ENCODE measurements at places on chromosomes 6 and 20.
A peak's percentile ranks its signal among the peaks of the same experiment; 100 is the strongest.

GRCh38 chr20:57157106-57157691, 109.2 kb downstream of the BMP7 start:
- no peaks in the 10 kb centered on the region for H3K36me3 ChIP-seq
- DNase-seq, result no peak
- no peak overlapping the region for H3K27ac ChIP-seq
- no peaks in the 10 kb centered on the region for H3K4me1 ChIP-seq

DNA sequence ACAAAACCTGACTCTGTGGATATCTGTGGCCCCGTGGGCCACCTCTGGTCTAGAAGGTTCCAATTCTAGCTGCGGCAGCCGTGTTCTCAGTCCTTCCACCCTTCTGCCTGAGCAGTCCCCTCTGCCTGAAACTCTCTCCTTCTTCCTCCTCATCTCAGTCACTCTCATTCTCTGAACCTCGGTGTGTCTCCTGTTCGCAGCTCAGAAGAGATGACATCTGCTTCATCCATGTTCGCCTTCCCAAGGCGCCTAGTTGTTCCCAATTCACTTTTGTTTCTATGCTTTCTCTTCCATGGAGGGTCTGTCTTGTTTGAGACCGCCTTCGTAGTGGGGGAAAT, 95.5 kb downstream of the CEBPB start:
- no peak for DNase-seq
- H3K4me1 ChIP-seq, result peaks cover 49% of the 10 kb centered on the region
- peak overlapping the region; percentile 91 for H3K27ac ChIP-seq

GRCh38 chr6:83781506-83781905, 71.7 kb upstream of the RIPPLY2 start:
- no peaks in the 10 kb centered on the region for H3K27me3 ChIP-seq
- no peaks in the 10 kb centered on the region for H3K36me3 ChIP-seq
- DNase-seq, result no peak
- no peak overlapping the region for H3K4me3 ChIP-seq
- no peak overlapping the region for H3K27ac ChIP-seq
- H3K4me1 ChIP-seq, result no peaks in the 10 kb centered on the region

- no peak overlapping the region for H3K27ac ChIP-seq
- H3K27me3 ChIP-seq, result peaks cover 16% of the 10 kb centered on the region
- H3K36me3 ChIP-seq, result no peaks in the 10 kb centered on the region
- DNase-seq, result no peak
- no peaks in the 10 kb centered on the region for H3K4me1 ChIP-seq
These were observed 43.4 kb upstream of the SIRPG start for GRCh38 chr20:1700990-1701389.

- no peaks in the 10 kb centered on the region for H3K36me3 ChIP-seq
- no peak overlapping the region for H3K27ac ChIP-seq
- no peak overlapping the region for H3K4me3 ChIP-seq
- DNase-seq, result no peak
- H3K4me1 ChIP-seq, result peaks cover 7% of the 10 kb centered on the region
These were observed 1.3 kb downstream of the PI16 start for GRCh38 chr6:36955671-36956445.

DNA sequence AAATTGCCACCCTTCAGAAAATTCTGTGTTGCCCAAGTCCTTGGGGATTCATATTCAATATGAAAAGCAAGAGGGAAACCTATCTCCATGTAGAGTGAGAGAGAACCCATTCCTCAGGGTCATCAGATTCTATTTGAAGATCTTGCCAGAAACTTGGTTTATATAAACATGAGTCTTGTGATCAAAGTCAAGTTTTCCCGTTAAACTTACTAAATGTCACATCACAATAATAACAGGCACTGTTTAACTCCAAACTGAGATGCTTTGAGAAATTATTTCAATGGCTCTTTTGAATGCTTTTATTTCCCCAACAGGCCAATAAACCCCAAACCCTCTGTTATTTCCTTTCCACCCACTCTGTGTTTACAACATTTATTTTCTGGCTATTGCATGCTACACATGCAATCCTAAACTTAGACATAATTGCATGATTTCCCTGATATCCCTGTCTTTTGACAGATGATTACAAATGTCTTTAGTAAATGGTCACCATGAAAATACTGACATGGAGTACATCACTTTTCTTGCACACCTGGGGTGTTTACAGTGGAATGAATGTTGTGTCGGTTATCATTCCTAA, 31.1 kb upstream of the SSTR4 start:
- H3K36me3 ChIP-seq, result no peaks in the 10 kb centered on the region
- no peaks in the 10 kb centered on the region for H3K4me1 ChIP-seq
- no peak overlapping the region for H3K27ac ChIP-seq
- peaks cover 7% of the 10 kb centered on the region for H3K27me3 ChIP-seq
- H3K4me3 ChIP-seq, result no peak overlapping the region

- no peaks in the 10 kb centered on the region for H3K36me3 ChIP-seq
- no peaks in the 10 kb centered on the region for H3K27me3 ChIP-seq
- H3K4me1 ChIP-seq, result no peaks in the 10 kb centered on the region
- no peak for DNase-seq
These were observed 86.5 kb downstream of the BANF2 start for GRCh38 chr20:17786221-17786718.

- no peaks in the 10 kb centered on the region for H3K36me3 ChIP-seq
- no peak overlapping the region for H3K27ac ChIP-seq
- H3K4me1 ChIP-seq, result peaks cover 19% of the 10 kb centered on the region
- H3K4me3 ChIP-seq, result no peak overlapping the region
These were observed 72.5 kb downstream of the MAN1A1 start for GRCh38 chr6:119277052-119277451.

- H3K36me3 ChIP-seq, result peaks cover 58% of the 10 kb centered on the region
- H3K27me3 ChIP-seq, result no peaks in the 10 kb centered on the region
- DNase-seq, result no peak
- H3K4me1 ChIP-seq, result no peaks in the 10 kb centered on the region
- H3K4me3 ChIP-seq, result no peak overlapping the region
- no peak overlapping the region for H3K27ac ChIP-seq
These were observed 17.7 kb downstream of the DSP start for GRCh38 chr6:7559196-7559595.

GRCh38 chr6:149965194-149966020, 1.7 kb downstream of the ULBP1 start:
- H3K27me3 ChIP-seq, result no peaks in the 10 kb centered on the region
- no peak for DNase-seq
- H3K4me1 ChIP-seq, result peaks cover 22% of the 10 kb centered on the region
- H3K4me3 ChIP-seq, result no peak overlapping the region
- no peak overlapping the region for H3K27ac ChIP-seq
- H3K36me3 ChIP-seq, result no peaks in the 10 kb centered on the region

- no peak overlapping the region for H3K4me3 ChIP-seq
- no peaks in the 10 kb centered on the region for H3K36me3 ChIP-seq
- H3K27me3 ChIP-seq, result no peaks in the 10 kb centered on the region
- DNase-seq, result no peak
These were observed 27.7 kb downstream of the FAM50B start for GRCh38 chr6:3876866-3877265.

DNA sequence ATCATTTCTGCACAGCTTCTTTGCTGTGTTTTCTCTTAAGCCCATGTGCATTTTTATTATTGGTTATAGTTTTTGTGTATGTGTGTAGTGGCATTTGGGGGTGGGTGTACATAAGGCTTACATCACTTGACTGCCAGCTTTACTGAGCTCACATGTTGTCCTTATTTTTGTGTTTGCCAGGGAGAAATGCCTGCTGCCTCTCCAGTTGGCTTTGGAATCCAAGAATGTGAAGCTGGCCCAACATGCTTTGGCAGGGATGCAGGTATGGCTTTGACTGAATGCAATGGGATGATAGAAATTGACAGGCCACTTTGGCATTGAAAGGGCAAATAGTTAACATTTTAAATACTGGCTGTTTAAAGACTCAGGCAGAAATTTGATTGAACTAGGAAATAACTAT, 11.4 kb downstream of the PBOV1 start:
- H3K36me3 ChIP-seq, result no peaks in the 10 kb centered on the region
- no peak for DNase-seq
- H3K4me3 ChIP-seq, result no peak overlapping the region
- H3K4me1 ChIP-seq, result no peaks in the 10 kb centered on the region

- no peak overlapping the region for H3K27ac ChIP-seq
- H3K4me3 ChIP-seq, result no peak overlapping the region
- no peaks in the 10 kb centered on the region for H3K36me3 ChIP-seq
- no peaks in the 10 kb centered on the region for H3K27me3 ChIP-seq
These were observed 117.1 kb upstream of the ASF1A start for GRCh38 chr6:118776607-118777549.

DNA sequence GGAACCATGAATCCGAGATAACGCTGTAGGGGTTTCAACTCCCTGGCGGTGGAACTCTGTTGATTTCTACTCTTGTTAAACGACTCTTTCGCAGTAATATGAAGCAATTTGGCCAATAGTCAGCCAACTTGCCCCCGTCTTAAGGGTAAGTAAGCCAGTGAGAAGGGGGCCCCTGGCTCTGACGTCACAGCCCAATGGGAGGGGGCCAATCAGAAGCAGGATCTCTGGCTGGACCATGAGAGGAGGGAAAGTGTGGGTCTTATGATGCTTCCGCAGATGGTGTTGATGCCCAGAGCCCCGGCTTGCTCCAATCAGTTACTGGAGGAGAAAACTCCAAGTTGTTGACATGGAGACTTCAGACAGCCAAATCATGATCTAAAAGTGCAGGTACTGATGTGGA, 242.4 kb downstream of the BMP7 start:
- H3K4me1 ChIP-seq, result no peaks in the 10 kb centered on the region
- H3K27ac ChIP-seq, result no peak overlapping the region
- DNase-seq, result no peak
- H3K27me3 ChIP-seq, result no peaks in the 10 kb centered on the region

GRCh38 chr6:17432356-17432755, 39.0 kb downstream of the CAP2 start:
- no peaks in the 10 kb centered on the region for H3K4me1 ChIP-seq
- H3K27me3 ChIP-seq, result no peaks in the 10 kb centered on the region
- no peak overlapping the region for H3K27ac ChIP-seq
- DNase-seq, result no peak

DNA sequence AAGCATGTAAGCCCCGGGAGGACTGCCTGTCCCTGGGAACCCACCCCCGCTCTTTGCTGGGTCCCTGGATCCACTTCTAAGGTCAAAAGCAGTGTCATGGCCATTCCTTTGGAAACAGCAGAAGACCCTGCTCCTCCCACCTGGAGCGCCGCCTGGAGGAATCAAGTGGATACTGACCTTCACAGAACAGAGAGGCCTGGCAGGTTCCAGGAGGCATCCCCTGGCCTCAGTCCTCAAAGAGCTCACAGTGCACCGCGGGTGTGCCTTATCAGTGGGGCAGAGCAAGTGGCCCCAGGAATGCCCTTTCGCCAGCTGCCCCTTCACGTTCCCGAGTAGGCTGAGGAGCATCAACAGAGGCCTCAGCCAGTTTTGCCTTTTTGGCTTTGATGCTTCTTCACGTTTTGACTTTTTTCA, 11.1 kb upstream of the SLC4A11 start:
- no peaks in the 10 kb centered on the region for H3K27me3 ChIP-seq
- no peaks in the 10 kb centered on the region for H3K36me3 ChIP-seq
- no peaks in the 10 kb centered on the region for H3K4me1 ChIP-seq

DNA sequence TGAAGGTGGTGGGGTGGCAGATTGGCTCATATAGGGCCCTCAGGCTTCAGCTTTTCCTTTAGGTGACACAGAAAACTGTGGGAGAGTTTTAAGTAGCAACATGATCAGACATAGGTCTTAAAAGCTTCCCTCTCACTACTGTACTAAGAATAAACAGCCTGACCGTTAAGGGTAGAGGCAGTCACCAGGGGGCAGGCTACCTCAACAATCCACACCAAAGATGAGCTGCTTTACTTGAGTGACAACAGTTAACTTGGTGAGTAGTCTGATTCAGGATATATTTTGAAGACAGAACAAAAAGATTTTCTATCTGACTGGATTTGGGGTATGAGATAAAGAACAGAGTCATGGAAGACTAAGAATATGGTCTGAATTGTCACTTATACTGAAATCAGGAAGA, 193.1 kb upstream of the SHLD1 start:
- peaks cover 25% of the 10 kb centered on the region for H3K36me3 ChIP-seq
- no peaks in the 10 kb centered on the region for H3K4me1 ChIP-seq
- H3K27me3 ChIP-seq, result no peaks in the 10 kb centered on the region
- H3K4me3 ChIP-seq, result no peak overlapping the region
- peak; percentile 13 for DNase-seq

GRCh38 chr6:27679308-27679963, 206.5 kb upstream of the ZNF184 start:
- DNase-seq, result no peak
- H3K27ac ChIP-seq, result no peak overlapping the region
- no peaks in the 10 kb centered on the region for H3K36me3 ChIP-seq
- H3K4me3 ChIP-seq, result no peak overlapping the region
- H3K4me1 ChIP-seq, result peaks cover 12% of the 10 kb centered on the region

DNA sequence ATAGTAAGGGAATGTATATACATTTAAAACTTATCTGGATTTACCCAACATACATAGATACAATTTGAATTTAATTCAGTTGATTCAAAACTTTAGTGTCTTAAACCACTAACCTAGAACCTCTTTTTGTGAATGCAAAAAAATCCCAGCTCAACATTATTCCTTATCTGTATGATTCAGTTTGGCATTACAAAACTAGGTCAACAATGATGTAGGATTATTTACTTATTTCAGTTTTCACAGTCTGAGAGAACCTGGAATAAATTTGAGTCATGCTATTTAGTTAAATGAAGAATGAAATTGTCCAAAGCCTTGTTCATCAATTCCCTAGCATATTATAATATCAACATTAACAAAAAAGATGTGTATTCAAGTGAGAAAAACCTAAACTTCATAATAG, 7.4 kb upstream of the PLCB1 start:
- H3K27ac ChIP-seq, result no peak overlapping the region
- H3K4me3 ChIP-seq, result no peak overlapping the region
- no peaks in the 10 kb centered on the region for H3K27me3 ChIP-seq
- 0 out of 2 replicates have a peak, but pooled peaks cover 2% of the 10 kb centered on the region for H3K4me1 ChIP-seq

- H3K36me3 ChIP-seq, result no peaks in the 10 kb centered on the region
- H3K27me3 ChIP-seq, result no peaks in the 10 kb centered on the region
- H3K27ac ChIP-seq, result no peak overlapping the region
- no peak overlapping the region for H3K4me3 ChIP-seq
- DNase-seq, result no peak
- H3K4me1 ChIP-seq, result 0 out of 2 replicates have a peak, but pooled peaks cover 3% of the 10 kb centered on the region
These were observed 164.1 kb downstream of the TFAP2A start for GRCh38 chr6:10250655-10251220.

DNA sequence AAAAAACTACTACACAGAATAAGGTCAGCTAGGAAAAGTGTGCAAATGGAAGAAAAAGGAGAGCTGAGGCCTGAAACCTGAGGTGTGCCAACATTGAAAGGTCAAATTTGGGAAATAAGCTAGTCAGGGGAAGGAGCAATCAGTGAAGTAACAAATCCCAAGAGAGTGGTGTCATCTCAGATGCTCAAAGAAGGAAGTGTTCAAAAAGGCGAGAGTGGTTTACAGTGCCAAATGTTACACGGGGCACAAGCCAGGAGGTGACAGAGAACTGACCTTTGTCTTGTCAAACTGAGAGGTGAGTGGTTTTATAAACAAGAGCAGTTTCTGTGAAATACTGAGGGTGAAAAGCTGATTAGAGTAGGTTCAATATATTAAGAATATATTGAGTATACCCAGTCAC, 83.0 kb upstream of the TCF21 start:
- H3K27me3 ChIP-seq, result no peaks in the 10 kb centered on the region
- H3K4me3 ChIP-seq, result no peak overlapping the region
- H3K4me1 ChIP-seq, result no peaks in the 10 kb centered on the region
- no peaks in the 10 kb centered on the region for H3K36me3 ChIP-seq
- no peak for DNase-seq
- no peak overlapping the region for H3K27ac ChIP-seq

GRCh38 chr6:154653385-154653784, 79.8 kb upstream of the SCAF8 start:
- no peak for DNase-seq
- H3K36me3 ChIP-seq, result no peaks in the 10 kb centered on the region
- no peak overlapping the region for H3K4me3 ChIP-seq
- H3K4me1 ChIP-seq, result no peaks in the 10 kb centered on the region

Data from HCT116 (cell line).